ENCODE measurements at places on chromosomes 12 and 14. TPM values are rescaled to one million over a fixed set of nuclear protein-coding genes. Genes with fewer than 3 reads are reported as not detected.

TROAP gene
- 11.4 TPM for polyA plus RNA-seq

LRP1-AS gene
- polyA plus RNA-seq: 0.77 TPM

OTOGL gene
- 0.38 TPM for polyA plus RNA-seq

GUCY2C gene
- 0.16 TPM for polyA plus RNA-seq

DNA sequence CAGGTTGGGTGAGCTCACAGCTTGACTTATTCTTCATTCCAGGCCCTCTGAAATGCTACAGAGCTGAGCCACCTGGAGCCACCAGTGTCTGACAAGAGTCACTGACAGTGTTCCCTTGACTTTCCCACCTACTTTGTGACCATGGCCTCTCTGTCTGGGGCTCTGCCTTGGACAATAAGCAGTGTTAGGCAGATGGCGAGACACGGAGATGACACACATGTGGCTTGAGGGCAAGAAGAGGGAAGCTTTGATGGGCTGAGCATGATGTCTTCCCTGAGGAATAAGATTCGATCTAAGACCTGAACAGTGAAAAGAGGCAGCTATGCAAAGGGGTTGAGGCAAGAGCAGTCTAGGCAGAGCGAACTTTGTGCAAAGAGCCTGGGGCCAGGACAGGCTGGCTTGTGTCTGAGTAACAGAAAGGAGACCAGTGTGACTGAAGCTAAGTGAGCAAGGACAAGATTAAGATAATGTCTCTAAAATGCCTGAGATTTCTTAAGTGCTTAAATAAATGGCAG, 105.5 kb downstream of the NUAK1 start:
- no peak for DNase-seq

DNA sequence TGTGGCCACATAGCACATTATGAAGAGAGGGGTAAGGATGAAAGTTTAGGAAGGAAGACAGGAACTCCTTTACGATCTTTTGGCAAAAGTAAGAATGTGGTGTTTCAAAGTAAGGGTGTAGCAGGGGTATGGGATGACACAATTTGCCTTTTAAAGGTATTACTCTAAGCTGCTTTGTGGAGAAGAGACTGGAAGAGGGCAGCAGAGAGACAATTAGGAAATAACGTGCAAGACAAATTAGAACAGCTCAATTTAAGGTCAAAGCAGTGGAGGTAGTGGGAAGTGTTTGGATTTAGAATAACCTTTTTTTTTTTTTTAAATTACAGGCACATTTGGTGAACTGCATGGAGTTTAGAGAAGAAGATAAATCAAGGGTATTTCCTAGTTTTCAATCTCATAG, 342.6 kb downstream of the NOVA1 start:
- no peak for DNase-seq

- DNase-seq: no peak
These were observed 238.8 kb downstream of the DACT1 start for GRCh38 chr14:58876608-58877007.

DNA sequence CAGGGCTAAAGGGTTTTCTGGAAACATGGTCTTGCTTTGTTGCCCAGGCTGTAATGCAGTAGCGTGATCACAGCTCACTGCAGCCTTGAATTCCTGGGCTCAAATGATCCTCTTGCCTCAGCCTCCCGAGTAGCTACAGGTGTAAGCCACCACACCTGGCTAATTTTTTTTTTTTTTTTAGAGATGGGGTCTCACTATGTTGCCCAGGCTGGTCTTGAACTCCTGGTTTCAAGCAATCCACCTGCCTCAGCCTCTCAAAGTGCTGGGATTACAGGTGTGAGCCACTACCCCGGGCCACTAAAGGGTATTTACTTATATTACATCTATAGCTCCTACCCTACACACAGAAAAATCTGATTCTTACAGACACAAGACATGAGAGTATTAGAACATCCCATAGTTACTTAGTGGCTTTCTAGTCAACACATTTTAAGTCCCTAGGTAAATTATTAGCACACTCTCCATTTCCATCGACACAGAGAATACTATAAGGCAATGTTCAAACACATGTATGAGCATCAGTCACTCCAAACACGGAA, 6.2 kb upstream of the DCAF11 start:
- DNase-seq: no peak

- DNase-seq: no peak
These were observed 1.7 kb downstream of the DHH start for GRCh38 chr12:49092816-49093406.

GRCh38 chr14:49017447-49017846, 568.7 kb downstream of the RPS29 start:
- DNase-seq: no peak

DNA sequence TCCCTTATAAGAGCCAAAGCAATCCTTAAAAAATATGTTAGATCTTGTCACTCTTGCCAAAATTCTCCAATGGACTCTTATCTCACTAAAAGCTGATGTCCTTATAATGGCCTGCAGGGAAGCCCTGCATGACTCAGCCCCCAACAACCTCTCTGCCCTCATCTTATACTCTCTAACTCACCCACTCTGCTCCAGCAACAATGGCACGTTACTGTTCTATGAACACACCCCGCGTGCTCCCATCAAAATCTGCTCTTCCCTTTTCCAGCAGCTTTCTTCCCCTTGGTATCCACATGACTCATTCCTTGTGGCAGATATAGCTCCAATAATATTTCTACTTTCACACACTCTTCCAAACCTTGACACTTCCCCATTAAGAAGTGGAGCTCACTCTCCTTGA, 108.1 kb downstream of the DENND5B start:
- DNase-seq: no peak

GRCh38 chr12:18158774-18159557, 69.0 kb upstream of the RERGL start:
- DNase-seq: no peak

DNA sequence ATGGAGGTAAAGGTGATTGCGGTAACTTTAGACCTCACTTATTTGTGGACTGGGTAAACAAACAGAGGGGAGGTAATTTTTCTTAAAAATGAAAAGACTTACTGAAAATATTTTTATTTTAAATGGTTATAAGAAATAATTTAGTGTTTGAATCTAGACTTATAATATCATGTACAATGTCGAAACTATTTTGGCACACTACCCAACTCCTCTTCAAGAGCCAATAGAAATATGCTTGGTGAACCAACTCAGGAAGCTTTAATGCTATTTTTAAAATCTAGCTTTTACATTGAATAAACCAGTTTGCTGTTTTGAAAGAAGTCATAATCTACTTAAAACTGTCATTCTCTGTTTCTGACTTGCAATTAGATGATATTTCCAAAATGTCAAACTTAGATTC, 175.8 kb upstream of the NPAS3 start:
- DNase-seq: no peak
